ENCODE measurements at places on chromosomes 3 and 15.

DNA sequence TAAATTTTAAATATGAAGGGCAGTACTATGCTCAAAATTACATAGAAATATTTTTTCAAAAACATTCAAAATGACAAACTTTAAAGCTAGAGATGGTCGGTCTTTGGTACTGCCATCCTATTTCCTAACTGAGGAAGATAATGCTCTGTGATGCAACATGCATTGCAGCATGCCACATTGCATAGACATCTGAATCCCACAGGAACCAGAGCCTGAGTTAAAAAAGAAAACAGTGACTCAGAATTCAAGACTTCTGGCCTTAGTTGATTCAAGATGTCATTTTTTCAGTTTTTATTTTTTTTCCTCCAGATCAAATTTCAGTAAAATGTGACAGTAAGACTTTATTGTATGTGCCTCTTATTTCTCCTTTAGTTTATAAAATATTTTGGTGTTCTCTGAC is 33.1 kb downstream of the TP63 start:
- DNase-seq, result no peak

GRCh38 chr15:43125100-43125661 is 8.2 kb upstream of the TMEM62 start:
- DNase-seq, result no peak

DNA sequence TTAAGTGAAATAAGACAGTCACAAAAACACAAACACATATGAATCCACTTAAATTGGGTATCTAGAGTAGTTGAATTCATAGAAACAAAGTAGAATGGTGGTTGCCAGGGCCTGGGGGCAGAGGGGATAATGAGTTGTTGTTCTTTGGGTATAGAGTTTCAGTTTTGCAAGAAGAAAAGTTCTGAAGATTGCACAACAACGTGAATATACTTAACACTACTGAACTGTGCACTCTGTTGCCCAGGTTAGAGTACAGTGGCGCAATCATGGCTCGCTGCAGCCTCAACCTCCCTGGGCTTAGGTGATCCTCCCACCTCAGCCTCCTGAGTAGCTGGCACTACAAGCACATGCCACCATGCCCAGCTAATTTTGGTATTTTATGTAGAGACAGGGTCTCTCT is 14.9 kb downstream of the GRAMD2A start:
- no peak for DNase-seq

GRCh38 chr15:68585574-68586273 is 6.9 kb downstream of the CORO2B start:
- no peak for DNase-seq

DNA sequence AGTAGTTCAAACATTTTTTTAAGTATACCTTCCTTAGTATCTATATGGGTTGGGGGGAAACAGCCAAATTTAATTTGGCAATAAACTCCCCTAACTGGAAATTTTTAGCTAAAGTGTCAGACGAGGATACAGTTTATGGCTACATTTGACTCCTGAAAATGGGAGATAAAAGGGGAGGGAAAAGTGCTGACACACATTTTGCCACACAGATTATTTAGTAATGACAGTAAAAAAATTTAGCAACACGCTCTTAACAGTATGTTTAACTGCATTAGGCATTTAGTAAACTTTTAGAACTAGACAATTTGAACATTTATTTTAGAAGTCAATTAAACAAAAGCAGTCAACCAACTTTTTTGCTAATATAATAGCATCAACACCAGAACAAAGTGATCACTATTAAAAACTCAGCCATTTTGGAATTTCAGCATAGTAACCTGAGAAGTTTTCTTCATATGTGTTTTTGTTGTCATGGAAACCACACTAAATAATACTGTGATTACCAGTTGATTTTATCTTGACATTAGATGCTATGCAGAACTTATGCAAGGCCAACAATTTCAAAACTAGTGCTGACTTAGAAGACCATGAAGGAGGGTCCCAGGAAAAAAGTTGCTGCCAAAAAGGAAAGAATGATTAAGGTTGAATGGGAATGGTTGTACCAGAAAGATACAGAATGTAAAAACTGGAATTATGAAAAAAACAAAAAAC is 47.0 kb upstream of the TFG start:
- DNase-seq, result no peak

GRCh38 chr15:81357180-81357686 is 16.8 kb downstream of the TMC3 start:
- no peak for DNase-seq
